Activated naive CD8-positive, alpha-beta T cell treated with anti-CD3 and anti-CD28 coated beads, Interleukin-2, amount 50 U/mL, for 16 hours (primary cell): ENCODE measurements at places on chromosomes 11 and 22.

GRCh38 chr11:34208266-34209135 lies 103.1 kb downstream of the NAT10 start:
- DNase-seq = no peak

DNA sequence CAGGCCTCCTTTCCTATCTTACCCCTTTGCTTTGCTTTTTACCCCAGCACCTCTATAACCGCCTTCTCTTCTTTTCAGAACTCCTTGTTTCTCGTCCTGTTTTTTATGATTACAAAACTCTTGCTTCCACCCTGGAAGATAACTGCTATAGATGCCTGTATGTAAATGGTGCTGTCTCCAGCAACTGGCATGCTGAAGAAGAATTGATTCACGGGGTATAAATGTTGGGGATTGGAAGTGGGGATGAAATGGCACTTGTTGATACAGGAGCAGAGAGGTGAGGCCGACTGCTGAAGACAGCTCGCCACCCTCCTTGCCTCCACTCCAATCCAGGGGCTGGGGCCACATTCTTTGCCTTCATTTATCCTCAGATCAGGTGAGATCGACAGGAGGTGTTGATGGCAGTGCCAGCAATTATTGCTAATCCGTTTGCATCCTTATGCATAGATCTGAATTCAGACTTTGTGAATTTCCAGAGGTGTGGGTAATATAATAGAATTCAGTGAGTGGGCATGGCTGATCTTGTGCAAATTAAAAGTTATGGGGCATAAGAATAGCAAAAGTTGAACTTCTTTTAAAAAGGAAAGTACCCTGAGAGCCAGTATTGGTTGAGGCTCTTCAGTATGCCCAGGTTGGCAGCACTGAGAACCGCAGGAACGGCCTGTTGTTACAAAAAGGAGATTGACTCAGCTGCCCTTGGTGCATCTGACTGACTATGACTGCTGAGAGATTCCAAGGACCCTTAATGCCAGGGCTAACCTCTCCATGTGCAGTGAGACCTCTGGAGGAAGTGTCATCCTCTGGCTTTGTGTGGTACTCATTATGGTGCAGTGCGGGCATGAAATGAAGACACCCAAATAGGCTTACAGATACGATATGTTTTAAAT lies 5.3 kb downstream of the NEAT1 start:
- no peak for DNase-seq

DNA sequence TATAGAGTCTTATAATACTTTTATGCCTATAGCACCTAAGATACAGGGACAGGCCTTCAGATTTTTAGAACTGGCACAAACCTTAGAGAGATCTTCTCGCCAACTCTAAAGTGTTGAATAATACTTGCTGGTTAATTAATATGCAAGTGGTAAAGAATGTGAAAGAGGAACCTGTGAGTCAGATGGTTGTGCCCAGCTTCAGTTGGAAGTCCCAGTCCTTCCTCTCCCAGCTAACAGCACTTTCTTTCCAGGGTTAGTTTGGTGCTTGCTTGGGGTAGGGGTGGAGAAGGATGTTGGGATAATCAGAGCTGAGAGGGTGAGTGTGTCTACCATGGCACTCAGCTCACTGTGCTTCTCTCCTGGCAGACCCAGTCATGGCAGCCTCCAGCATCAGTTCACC lies 4.9 kb upstream of the TMEM132A start:
- DNase-seq = no peak

GRCh38 chr22:35643991-35644390 lies 4.3 kb upstream of the APOL6 start:
- DNase-seq = no peak

GRCh38 chr22:17192186-17192585 lies 27.0 kb downstream of the ADA2 start:
- DNase-seq = no peak
